ENCODE measurements at places on chromosomes 7 and 10. TPM values are rescaled to one million over a fixed set of nuclear protein-coding genes. Genes with fewer than 3 reads are reported as not detected.

- no peak for DNase-seq
These were observed 152.0 kb upstream of the TMEM72 start for GRCh38 chr10:44759122-44759521.

GRCh38 chr7:47249361-47249760 is 332.6 kb downstream of the TNS3 start:
- DNase-seq: no peak

DNA sequence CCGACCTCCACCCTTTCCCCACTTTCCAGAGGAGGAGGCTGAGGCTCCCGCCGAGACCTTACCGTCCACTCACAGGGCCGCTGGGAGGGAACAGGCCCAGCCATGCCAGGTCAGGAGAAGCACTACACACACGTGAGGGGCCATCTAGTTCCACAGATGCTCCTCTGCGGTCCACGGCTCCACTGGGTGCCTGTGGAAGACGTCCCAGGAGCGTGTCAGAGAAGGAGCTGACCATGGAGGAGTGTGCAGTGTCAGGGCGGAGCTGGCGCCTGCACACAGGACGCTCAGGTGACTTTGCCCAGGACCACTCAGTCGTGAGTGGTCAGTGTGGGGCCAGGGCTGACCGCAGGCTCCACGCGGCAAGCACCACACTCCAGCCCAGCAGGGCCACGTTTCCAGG is 8.0 kb upstream of the SHH start:
- DNase-seq: no peak

DNA sequence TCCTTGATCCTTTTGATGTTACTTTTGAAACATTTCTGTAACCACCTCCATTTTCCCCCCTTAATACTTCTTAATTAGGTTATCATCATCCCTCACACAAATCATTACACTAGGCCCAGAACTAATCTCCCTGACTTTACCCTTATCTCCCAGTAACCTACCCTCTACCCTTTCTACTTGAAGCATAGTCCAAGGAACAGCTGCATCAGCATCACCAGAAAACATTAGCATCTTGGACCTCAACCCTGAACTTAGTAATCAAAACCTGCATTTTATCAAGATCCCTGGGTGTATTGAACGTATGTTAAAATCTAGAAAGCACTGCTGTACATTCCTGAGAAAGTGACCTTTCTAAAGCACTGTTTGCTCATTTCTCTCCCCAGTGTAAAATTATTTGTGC is 38.8 kb downstream of the MGAM2 start:
- DNase-seq: no peak

DNA sequence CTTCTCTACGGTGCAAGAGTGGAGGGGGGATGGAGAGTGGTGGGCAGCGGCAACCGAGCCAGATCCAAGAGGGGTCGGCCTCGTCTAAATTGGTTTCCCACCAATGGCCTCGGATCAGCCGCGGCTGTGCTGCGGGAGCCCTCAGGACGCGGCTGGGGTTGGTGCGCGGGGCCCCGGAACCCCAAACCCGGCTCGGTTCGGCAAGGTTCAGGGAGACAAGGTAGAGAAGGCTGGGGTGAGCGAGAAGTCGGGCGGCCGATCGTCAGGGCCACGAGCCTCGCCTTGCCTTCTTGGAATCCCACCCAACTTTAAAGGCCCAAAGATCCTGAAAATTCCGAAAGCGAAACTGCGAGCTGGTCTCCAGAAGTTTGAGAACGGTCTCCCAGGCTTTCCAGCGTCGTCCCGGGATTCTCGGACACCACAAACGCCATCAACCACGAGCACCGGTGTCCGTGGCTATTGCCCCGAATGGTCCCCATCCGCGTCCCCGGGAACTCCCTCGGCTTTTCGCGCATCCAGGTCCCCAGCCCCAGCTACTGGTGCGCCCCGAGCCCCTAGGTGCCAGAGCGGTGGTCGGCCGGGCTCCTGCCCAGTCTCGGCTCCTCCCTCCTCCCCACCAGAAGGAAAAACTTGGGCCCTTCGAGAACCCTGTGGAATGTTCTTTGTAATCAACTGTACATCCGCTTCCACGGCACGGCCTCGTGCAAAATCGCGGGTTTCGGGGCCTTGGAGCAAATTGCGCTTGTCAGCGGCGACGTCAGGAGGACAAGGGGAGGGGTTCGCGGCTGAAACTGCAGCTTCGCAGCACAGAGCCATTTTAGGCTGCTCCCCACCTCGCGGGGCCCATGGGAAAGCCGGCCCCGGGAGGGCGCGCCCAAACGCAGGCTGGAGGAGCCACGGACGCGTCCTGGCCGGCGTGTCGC is 3.2 kb downstream of the SFMBT2 start:
- no peak for DNase-seq

- no peak for DNase-seq
These were observed 59.1 kb upstream of the CALD1 start for GRCh38 chr7:134720091-134720935.

DNA sequence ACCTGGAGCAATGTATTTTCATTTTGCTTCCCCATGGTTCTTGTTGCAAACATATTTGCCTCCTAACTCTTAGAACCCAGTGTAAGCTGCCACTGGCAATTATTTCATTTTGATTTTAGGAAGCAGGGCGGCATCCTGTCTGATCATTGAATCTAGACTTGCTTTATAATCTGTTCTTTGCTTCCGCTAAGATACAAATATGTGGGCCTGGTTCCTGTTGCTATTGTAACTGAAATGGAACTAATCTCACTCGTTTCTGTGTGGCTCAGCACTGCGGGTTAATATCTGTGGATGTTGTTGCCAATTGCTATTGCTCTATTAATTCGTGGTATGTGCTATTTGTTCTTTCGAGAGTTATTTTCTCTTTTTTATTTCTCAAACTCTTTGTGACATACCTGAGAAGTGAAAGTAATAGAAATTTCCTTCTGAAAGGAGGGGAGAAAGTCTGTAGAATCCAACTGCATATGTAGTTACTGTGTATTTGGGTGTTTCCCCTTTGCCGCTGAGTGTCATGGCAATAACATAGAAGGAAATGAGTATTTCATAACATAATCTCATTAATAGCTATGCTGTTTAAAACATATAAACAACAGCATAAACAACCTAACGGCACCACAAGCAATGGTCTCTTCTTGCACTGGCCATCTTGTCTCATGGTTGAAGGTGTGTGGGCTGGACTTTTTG is 62.4 kb downstream of the FZD1 start:
- DNase-seq: no peak

Gene OPN4
- total RNA-seq: not detected

Gene GPR158
- under 0.01 TPM for total RNA-seq

Gene GJD4
- total RNA-seq: not detected

Gene BHLHA15
- not detected for total RNA-seq

Gene CXCL12
- 96.9 TPM for total RNA-seq

Gene C7orf57
- 0.60 TPM for total RNA-seq
